ENCODE measurements at places on chromosomes 3 and 15.

DNA sequence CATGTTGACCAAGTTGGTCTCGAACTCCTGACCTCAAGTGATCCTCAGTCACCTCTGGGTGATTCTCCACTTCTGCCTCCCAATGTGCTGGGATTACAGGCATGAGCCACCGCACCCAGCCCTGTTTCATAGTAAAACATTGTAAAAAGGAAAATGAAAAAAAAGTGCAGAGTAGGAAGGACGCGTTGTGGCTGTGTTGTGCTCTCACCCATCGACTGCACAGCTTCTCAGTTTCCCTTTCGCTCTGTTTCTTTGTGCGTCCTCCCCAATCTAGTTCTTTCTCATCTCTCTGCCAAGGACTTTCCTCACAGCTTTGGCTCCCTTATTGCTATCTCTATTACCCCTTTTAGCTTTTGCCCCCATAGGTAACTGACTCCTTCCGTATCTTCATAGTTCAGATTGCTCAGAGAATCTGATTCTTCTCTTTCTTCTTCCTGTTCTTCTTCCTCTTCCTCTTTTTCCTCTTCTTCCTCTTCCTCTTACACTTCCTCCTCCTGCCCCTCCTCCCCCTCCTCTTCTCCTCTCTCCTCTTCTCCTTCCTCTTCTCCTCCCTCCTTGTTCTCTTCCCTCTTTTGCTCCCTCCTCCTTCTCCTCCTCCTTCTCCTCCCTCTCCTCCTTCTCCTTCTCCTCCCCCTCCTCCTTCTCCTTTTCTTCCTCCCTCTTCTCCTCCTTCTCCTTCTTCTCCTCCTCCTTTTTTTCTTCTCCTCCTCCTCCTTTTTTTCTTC, 81.1 kb upstream of the VGLL4 start:
- DNase-seq = no peak

- no peak for DNase-seq
Observed at GRCh38 chr15:77617476-77618230, 15.1 kb downstream of the LINGO1 start.

DNA sequence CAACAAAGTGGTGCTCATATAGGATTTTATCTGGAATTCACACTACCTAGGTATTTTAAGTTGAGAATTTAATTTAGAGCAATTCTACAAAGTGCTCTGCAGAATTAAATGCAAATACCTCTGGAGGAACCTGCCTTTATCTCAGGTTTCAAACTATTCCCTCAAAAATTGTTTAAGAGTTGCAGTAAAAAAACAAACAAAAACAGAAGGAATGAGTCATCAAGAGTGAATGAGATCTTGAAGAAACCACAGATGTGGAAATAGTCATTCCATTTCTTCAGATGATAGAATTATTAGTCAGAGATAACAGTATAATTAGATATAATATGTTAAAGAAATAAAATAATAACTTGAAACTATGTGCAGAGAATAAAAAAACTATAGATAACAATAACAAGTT, 80.8 kb upstream of the SCN5A start:
- no peak for DNase-seq

- DNase-seq = no peak
Observed at GRCh38 chr15:52559575-52559974, 9.3 kb downstream of the ARPP19 start.

GRCh38 chr15:60219866-60220265, 177.9 kb downstream of the ANXA2 start:
- no peak for DNase-seq

GRCh38 chr3:53844262-53845102, 1.7 kb downstream of the CHDH start:
- DNase-seq = no peak

GRCh38 chr3:45978006-45978761, 17.4 kb downstream of the FYCO1 start:
- DNase-seq = no peak

DNA sequence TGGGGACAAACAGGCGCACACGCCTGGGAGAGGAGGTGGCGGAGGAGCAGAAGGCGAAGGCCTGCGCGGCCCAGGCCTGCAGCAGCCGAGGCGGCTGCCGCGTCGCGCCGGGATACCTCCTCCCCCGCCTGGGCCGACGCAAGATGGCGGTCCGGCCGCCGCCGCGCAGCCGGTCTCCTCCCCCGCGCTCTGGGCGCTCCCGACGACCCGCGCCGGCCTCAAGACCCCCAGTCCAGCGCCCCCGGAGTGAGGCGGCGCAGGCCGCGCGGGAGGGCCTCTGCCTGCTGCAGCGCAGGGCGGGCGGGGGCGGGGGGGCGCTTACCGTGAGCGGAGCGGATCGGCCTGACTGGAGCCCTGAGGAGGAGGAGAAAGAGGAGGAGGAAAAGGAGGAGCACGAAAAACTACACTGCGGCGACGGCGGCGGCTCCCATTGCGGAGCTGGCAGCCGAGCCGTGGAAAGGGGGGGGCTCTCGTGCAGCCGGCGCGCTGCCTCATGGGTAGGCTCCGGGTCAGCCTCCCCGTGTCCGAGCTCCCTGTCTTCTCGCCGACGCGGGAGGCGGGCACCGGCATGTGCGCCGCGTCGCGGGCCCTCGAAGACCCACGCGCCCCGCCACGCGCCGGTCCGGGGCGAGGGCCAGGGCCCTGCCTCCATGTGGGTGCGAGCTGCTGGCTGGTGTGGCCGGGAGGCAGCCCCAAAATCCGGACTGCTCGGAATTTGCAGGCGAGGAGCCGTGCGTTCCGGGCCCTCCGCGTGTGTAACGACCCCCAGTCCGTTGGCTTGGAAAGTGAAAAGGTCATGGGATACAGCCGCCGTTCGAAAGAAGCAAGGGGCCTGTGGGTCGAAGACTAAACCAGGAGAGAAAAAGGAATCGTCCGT, at the start of gene ZNF280D:
ZNF280D (minus strand) TSS at position 374 of the 877 bp plus-strand sequence. CDS start 26,400 bp downstream, outside the sequence.
- peak; percentile 39 for DNase-seq

DNA sequence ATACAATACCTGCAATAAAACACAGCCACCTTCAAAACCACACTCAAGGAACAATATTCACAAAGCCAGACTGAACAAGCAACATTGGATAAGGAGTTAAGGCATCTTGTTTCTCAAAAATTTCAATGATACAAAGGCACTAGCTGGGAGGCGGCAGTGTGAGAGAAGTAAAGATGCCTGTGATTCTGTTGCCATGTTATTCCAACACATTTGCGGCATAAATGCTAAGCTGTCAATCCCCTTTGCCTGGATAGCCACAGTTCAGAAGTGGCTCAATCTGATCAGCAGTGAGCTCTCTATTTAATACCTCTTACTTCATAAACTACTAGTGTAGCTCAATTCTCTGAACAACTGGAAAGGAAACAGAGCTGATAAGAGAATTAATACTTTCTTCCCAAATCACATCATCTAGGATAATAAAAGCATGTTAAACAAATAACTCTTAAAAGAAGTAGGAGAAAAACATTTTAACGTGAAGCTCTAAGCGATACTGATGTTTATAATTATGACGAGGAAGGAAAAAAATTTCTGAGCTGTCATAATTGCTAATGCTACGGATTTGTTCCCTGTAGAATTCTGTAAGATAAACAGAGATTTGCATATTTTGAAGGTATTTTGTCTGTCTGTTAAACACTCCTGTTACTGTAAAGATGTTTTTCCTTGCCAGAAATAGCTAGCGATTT, 358.4 kb downstream of the FOXP1 start:
- no peak for DNase-seq

- DNase-seq = no peak
Observed at GRCh38 chr3:183015185-183015584, 34.8 kb upstream of the DCUN1D1 start.

- no peak for DNase-seq
Observed at GRCh38 chr3:150202711-150203110, 205.4 kb upstream of the TSC22D2 start.

DNA sequence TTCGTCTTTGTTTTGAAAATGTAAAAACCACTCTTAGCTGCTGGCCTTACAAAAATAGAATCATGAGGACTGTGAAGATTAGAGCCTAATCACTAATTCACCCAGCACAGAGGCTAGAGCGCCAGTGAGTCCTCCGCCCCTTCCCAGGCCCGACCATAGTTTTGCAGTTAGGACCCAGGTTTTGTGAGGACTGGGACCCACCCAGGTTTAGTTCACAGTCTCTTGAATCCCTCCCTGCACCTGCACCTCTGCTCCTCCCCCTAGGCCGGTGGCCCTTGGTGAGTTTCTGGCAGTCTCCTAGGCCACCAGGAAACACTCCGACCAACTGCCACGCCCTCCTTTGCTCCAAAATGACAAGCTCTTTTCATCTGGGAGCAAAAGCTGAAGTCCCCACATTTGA, 136.0 kb upstream of the CCDC54 start:
- DNase-seq = peak; percentile 10

DNA sequence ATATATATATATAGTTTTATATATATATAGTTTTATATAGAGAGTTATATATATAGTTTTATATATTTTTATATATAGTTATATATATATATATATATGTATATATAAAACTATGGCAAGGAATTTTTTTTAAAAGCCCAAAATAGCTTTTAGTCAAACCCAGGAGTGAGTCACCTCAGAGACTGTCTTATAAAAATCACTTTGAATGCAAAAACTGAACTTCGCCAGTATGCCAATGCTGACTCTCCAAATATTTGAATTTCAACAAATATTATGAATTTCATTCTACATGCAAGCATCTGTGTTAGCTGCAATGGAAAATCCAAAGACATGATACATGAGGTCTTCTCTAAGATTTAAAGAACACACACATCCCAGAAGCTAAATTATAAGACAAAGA, 132.8 kb upstream of the NR2F2 start:
- no peak for DNase-seq

- DNase-seq = no peak
Observed at GRCh38 chr3:143806038-143806437, 42.2 kb downstream of the SLC9A9 start.

DNA sequence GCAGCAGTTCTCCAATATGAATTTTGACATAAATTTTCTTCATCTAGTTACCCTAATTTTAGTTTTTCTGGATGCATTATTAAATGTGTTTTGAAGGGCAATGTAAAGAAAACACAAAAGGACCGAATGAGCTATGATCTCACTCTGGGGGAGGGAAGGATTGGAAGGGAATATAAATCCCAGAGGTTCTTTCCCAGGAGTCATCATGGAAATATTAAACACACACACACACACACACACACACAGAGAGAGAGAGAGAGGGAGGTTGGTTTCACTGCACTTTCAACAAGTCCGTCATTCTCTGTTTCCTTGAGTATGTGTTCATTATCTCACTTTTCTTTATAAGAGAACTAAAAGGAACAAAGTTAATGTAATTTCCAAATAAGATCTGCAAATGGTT, 70.7 kb upstream of the DCBLD2 start:
- no peak for DNase-seq

- DNase-seq = no peak
Observed at GRCh38 chr3:184355261-184356040, 6.0 kb downstream of the CLCN2 start.

DNA sequence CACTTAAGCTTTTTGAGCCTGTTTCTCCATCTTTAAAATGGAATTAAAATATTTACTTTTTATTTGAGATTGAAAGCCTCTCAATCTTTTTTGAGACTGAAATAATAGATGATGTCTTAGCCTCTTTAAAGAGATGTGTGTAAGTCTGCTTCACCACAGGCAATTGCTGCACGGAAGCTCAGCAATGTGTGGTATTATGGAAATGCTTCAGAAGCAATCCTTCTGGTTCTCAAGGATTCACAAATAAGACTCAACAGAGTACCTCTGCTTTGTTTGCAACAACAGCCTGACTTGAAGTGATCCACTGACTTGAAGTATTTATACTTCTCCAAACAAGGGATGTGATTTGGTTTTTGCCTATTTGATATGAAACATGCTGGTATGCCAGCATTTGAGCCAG, 332.0 kb upstream of the RASGRP1 start:
- no peak for DNase-seq

DNA sequence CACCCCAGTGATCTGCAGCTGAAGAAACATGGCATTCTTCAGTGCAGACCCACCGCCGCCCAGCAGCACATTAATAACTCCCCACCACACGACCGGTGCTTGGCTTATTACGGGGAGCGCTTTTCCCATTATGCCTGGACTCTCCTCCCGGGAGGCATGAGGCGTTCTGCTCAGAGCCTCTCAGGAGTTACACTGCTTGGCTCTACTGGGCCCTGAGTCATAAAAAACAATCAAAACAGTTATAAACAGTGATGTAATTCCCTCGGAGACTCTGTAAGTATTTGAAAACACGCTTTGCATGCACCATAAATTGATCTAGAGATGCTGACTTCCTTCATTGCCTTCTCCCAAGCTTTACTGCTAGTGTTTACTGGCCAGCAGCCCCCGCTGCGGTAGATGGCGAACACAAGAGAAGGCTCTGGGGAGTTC, 77.1 kb upstream of the SNRPA1 start:
- no peak for DNase-seq

GRCh38 chr3:14512281-14512941, 27.7 kb downstream of the GRIP2 start:
- no peak for DNase-seq

- DNase-seq = no peak
Observed at GRCh38 chr15:71051539-71051938, 63.7 kb upstream of the THSD4 start.

DNA sequence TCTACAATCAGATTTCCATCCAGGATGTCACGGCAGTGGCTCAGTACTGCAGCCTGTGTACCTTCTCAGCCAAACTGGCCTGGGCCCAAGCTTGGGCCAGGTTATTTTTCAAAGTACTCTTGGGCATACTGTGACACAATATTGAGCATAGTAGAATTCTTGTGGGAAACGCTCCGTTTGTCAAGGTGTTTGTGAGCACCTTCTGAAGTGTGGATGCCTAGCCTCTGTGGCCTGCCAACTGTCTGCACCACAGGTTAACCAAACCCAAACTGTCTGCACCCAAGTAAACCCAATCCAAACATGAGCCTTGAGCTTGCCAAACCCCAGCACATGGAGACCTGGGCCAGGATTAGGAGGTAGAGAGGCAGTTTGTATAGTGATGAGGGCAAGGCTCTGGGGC, 25.4 kb downstream of the CTDSPL start:
- DNase-seq = no peak

- DNase-seq = no peak
Observed at GRCh38 chr3:26004172-26004571, 214.3 kb downstream of the OXSM start.

GRCh38 chr15:64315216-64315615, 40.8 kb downstream of the CSNK1G1 start:
- DNase-seq = no peak

GRCh38 chr3:47580481-47580880, 1.8 kb upstream of the CSPG5 start:
- DNase-seq = no peak

DNA sequence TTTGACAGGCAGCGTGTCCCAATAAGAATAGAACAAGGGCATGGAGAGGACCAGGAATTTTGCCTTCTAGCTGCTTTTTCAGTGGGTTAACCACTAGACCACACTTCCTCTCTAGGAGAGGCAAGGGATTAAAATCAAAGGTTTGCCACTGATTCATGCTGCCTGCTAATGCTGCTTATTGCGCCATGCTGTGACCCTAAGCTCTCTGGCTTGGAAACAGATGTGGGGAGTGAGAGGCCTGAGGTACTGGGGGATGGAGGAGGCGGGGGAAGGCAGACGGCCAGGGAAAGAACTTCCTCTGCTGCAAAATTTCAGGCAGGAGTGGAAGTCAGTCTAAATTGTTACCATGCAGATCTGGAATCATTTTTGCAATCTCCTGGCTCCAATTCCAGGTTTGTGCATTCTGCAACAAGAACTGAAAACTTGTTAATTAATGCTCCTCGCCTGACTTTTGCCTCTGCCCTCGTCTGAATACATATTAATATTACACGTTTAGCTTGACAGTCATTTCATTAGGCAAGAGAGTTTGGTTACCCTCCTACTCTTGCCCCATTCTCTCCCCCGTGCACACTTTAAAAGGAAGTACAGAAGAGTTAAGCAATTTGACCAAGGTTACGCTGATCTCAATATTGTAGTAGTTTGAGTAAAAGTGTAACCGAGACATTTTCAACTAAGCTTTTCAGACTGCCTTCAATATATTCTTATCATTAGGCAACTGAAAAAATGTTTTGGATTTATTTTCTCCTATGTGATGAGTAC, 121.7 kb upstream of the SPRED1 start:
- DNase-seq = no peak
